ENCODE measurements at places on chromosomes 2 and 18. TPM values are rescaled to one million over a fixed set of nuclear protein-coding genes. Genes with fewer than 3 reads are reported as not detected.

Gene OTOS
- not detected for total RNA-seq

Gene MLPH
- total RNA-seq: 8.7 TPM

Gene NEU2
- not detected for total RNA-seq

Gene PLGLB1
- 0.66 TPM for total RNA-seq

Gene FIGN
- 12.0 TPM for total RNA-seq

Gene REG3A
- total RNA-seq: not detected

Gene MYO7B
- total RNA-seq: 0.19 TPM

Gene CHRNG
- not detected for total RNA-seq

Gene MC4R
- total RNA-seq: 2.5 TPM

DNA sequence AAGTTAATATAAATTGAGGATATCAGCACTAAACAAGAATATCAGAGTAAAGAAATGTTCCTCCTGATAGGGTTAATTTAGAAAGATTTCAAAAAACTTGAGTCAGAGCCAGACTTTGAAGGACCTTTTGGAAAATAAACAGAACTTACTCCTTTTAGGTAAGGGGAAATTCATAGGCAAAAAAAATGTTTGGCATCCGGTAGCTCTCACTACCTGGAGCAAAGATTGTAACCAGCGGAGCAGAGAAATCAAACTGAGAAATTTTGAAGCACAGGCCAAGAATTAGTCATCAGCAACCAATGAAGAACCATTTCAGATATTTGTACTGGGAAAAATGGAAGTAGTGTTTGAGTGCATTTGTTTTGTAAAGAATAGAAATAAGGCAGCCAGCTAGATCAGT lies 113.0 kb downstream of the ICA1L start:
- peaks cover 9% of the 10 kb centered on the region for H3K4me1 ChIP-seq
- H3K27ac ChIP-seq: no peak overlapping the region
- DNase-seq: no peak
- H3K36me3 ChIP-seq: peaks cover 36% of the 10 kb centered on the region

GRCh38 chr2:75592030-75592429 lies 31.3 kb upstream of the EVA1A start:
- no peak overlapping the region for H3K4me3 ChIP-seq
- H3K4me1 ChIP-seq: no peaks in the 10 kb centered on the region
- no peak overlapping the region for H3K27ac ChIP-seq
- DNase-seq: no peak
- no peaks in the 10 kb centered on the region for H3K36me3 ChIP-seq

DNA sequence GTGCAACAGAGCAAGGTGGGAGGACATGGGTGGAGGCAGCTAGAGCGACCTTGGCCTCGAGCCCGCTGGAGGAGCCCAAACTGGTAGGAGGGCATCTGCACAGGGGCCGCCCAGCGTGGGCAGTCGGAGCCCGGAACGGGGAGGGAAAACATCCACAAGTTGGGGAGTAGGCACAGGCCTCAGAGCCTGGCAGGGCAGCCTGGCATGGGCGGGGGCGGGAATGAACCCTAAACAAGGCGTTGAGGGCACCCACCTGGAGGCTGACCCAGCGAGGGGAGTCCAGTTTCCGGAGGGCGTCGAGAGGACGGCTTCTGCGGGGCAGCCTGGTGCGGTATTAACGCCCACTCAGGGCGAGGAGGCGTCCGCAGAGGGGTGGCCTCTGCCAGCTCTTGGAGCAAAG lies 129.9 kb downstream of the L3MBTL4 start:
- H3K27ac ChIP-seq: no peak overlapping the region
- H3K27me3 ChIP-seq: no peaks in the 10 kb centered on the region
- H3K4me1 ChIP-seq: no peaks in the 10 kb centered on the region
- H3K36me3 ChIP-seq: no peaks in the 10 kb centered on the region
- no peak for DNase-seq

DNA sequence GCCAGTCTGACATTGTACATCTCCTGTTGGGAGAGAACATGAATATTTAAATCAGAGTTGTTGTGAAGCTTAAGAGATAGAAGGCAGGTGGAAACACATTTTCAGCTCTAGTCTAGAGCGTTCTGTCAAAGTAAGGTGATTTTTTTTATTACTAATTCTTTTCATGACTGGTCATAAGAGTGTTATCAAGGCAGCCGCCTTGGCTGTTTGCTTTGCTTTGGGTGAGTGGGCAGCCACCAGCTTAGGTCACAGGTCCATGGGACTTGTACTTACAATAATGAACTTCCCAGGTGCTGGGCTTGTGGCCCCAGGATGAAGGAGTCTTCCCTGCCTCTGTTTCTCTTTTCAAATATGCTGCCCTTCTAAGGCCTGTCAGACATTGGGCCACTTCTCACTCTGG lies 256.3 kb downstream of the SRBD1 start:
- no peaks in the 10 kb centered on the region for H3K27me3 ChIP-seq
- H3K36me3 ChIP-seq: no peaks in the 10 kb centered on the region
- no peak overlapping the region for H3K27ac ChIP-seq
- no peak overlapping the region for H3K4me3 ChIP-seq

DNA sequence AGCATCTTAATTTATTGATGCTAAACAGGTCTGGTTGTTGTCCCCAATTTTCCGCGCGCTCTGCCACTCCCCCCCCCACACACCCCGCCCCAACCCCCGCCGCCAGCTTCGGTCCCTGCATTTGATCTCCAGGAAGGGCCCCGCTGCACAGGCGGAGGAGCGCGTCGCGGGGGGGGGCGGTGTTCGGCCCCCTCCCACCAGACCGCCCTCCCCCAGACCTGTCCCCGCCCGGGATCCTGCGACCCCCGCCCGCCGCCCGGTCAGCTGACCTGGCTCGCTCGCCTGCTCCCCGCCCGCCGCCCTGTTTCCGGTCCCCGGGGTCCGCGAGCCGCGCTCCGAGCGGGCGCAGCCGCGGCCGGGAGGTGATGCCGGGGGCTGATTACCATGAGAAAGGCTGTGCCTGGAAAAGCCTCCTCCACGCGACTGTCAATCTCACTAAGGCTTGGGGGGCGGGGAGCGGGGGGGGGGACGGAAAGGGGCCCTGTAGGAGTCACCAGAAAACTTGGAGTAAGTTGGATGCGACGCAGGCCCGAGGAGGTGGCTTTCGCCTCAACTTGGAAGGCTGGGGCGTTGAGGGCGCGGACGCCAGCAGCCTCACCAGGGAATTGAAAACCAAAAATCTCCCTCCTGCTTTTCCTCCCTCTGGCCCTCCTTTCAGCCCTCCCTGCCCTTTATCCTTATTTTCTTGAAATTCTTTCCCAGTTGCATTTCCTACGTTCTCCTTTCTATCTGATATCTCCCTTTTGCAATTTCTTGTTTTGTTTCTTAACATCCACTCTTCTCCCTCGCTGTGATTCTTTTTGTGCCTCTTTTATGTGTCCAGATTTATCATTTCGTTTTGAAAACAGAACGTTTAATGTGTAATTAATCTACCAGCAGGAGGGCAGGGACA lies 4.4 kb upstream of the ZEB2 start:
- peak overlapping the region; percentile 56 for H3K4me3 ChIP-seq
- H3K27me3 ChIP-seq: no peaks in the 10 kb centered on the region
- no peak for DNase-seq
- H3K27ac ChIP-seq: peak overlapping the region; percentile 87
- no peaks in the 10 kb centered on the region for H3K36me3 ChIP-seq
- H3K4me1 ChIP-seq: peaks cover 19% of the 10 kb centered on the region

- H3K4me3 ChIP-seq: no peak overlapping the region
- H3K4me1 ChIP-seq: no peaks in the 10 kb centered on the region
Observed at GRCh38 chr2:88874063-88874657, 182.7 kb downstream of the RPIA start.

DNA sequence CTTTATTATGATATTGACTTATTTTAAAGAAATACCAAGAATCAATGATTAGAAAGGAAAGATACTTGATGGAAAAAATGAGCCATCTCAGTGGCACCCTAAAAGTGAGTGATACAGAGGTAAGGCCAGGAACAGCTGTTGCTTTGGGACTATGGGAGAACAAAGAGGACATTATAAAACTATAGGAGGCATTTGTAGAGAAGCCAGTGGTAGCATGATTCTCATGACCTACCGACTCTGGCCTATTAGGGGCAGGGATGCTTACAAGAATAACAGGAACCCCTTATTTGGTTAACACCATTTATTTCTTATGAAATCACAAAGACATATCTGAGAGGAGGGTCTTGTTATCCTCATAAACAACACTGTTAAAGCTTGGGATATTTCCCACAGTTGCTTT lies 162.2 kb downstream of the RIT2 start:
- no peak overlapping the region for H3K4me3 ChIP-seq
- no peak overlapping the region for H3K27ac ChIP-seq
- no peaks in the 10 kb centered on the region for H3K36me3 ChIP-seq
- H3K4me1 ChIP-seq: no peaks in the 10 kb centered on the region

DNA sequence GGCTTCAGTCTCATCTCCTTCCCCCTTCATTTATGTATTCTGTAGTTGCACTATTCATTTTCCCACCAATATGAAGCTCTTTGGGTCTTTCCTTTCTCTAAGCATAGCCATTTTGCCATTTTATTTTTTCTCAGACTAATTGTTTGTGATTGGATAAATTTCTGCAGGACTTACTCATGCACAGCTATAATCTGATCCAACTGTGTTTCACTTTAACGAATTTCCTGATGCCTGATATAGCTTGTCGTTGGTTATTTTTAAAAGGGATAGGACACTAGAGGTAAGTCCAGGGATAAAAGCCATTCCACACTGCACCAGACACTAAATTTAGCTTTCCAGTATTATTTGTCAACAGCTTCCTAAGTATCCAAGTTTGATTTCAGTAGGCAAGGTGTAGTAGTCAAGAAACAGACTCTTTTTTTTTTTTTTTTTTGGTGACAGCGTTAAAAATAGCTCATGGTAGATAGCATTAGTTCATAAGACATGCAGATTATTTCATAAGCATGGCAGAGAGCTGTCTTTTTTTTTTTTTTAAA lies 17.4 kb downstream of the ASB18 start:
- H3K4me1 ChIP-seq: no peaks in the 10 kb centered on the region
- DNase-seq: no peak
- H3K36me3 ChIP-seq: no peaks in the 10 kb centered on the region
- H3K27me3 ChIP-seq: peaks cover 10% of the 10 kb centered on the region
- H3K4me3 ChIP-seq: no peak overlapping the region
- H3K27ac ChIP-seq: no peak overlapping the region

DNA sequence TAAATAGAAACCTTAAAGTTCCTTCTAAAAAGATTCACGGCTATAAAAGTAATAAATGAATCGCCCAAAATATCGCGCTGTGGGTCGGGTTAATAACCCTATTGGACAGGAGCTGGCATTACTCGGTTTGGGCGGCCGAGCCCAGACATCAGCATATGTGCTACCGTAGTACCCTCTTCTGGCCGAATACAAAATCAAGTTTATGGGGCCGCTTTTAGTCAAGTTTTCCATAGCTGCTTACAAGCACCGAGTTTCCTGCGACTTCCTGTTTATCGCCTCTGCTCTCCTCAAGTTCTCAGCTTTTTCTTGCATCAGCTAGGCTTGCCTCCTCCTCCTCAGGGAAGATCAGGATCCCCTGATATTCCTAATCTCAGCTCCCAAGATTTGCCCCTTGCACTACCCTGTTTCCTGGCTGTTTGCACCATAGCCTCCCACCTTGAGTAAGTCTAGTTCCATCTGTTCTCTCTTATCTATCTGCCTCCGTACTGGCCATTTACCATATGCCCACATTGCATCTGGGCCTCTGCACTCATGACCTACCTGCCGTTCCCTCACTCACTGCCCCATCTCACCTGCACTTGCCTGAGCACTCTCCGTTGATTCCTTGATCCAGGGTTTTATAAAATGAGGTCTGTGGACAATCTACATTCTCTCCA lies 56.1 kb downstream of the SLC35F5 start:
- DNase-seq: no peak
- H3K27ac ChIP-seq: no peak overlapping the region
- H3K4me1 ChIP-seq: no peaks in the 10 kb centered on the region
- H3K4me3 ChIP-seq: no peak overlapping the region

GRCh38 chr18:35282353-35282752 lies 7.7 kb downstream of the ZSCAN30 start:
- no peak overlapping the region for H3K27ac ChIP-seq
- peaks cover 20% of the 10 kb centered on the region for H3K36me3 ChIP-seq

- H3K27me3 ChIP-seq: peaks cover 21% of the 10 kb centered on the region
- H3K27ac ChIP-seq: no peak overlapping the region
- H3K4me3 ChIP-seq: no peak overlapping the region
- H3K4me1 ChIP-seq: peaks cover 14% of the 10 kb centered on the region
- H3K36me3 ChIP-seq: no peaks in the 10 kb centered on the region
Observed at GRCh38 chr2:231392431-231393148, 2.9 kb upstream of the B3GNT7 start.

GRCh38 chr2:217282531-217282930 lies 422.7 kb upstream of the TNP1 start:
- H3K27ac ChIP-seq: no peak overlapping the region
- no peaks in the 10 kb centered on the region for H3K27me3 ChIP-seq
- no peak overlapping the region for H3K4me3 ChIP-seq
- DNase-seq: peak; percentile 29

DNA sequence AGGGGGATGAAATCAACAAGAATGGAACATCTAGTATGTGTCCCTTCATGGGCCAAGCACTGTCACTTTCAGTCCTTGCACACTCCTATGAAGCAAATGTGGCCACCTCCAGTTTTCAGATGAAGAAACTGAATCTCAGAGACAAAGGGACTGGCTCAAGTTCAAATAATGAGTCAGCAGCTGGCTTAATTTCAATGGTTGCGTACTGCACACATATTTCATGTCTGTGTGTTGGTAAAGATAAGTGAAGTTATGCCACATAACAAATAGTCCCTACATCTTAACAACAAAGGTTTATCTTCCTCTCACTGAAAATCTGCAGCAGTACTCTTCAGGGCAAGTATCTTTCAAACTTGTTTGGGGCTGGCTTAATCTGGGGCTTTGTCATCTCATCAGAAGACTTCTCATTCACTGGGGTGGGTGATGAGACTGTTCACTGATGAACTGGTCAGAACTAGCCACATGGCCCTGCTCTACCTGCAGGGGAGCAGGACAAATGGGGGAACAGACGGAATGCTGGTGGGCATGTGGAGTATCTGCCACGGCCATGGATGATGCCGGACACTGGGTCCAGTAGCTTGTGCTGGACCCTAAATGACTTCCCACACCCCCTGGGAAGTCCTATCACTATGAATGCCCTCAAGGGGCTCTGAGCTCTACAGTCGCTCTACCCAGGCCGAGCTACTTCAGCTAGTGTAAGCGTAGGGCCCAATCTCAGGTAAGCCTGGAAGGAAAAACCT lies 263.2 kb downstream of the CYP26B1 start:
- H3K36me3 ChIP-seq: no peaks in the 10 kb centered on the region
- peak; percentile 60 for DNase-seq
- no peak overlapping the region for H3K4me3 ChIP-seq
- no peaks in the 10 kb centered on the region for H3K27me3 ChIP-seq

- H3K4me1 ChIP-seq: peaks cover 15% of the 10 kb centered on the region
- peak overlapping the region; percentile 65 for H3K4me3 ChIP-seq
- no peaks in the 10 kb centered on the region for H3K36me3 ChIP-seq
- H3K27me3 ChIP-seq: no peaks in the 10 kb centered on the region
- DNase-seq: no peak
Observed at GRCh38 chr2:26300234-26300925, 45.6 kb upstream of the SELENOI start.

GRCh38 chr2:53826030-53826410 lies 33.7 kb downstream of the GPR75 start:
- H3K27me3 ChIP-seq: no peaks in the 10 kb centered on the region
- no peak for DNase-seq
- peak overlapping the region; percentile 60 for H3K27ac ChIP-seq
